Tibial nerve (tissue), 4 donors: ENCODE measurements at places on chromosomes 12 and 14. TPM values are rescaled to one million over a fixed set of nuclear protein-coding genes. Genes with fewer than 3 reads are reported as not detected.

- no peak for DNase-seq
Observed at GRCh38 chr12:19856389-19856788, 417.1 kb downstream of the AEBP2 start.

DNA sequence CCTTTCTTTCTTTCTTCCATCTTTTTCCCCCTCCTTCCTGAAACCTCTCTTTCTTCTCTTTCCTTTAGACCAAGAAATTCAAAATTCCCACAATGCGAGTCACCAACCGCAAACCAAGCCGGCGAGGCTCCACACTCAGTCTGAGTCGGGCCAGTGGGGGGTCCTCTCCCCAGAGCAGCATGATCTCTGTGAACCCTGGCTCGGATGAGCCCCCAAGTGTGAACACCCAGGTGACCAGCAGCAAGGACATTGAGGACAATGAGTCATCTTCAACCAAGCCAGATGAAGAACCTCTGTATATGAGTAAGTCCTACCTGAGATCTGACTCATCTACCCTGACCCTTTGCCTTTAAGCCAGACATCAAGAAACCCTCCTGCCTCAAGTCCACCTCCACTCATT is 88.6 kb upstream of the TMEM233 start:
- no peak for DNase-seq

Gene NUP107
- total RNA-seq, result 31.0 TPM

- DNase-seq, result no peak
Observed at GRCh38 chr14:52918486-52918885, 32.4 kb downstream of the FERMT2 start.

Gene SALL2
- total RNA-seq, result 10.0 TPM

Gene KCNH3
- total RNA-seq, result not detected

Gene SLC17A8
- not detected for total RNA-seq

- no peak for DNase-seq
Observed at GRCh38 chr14:53273671-53274072, 120.5 kb upstream of the DDHD1 start.

Gene ATXN2
- total RNA-seq, result 67.5 TPM

Gene HOXC13
- total RNA-seq, result not detected

- no peak for DNase-seq
Observed at GRCh38 chr12:67853204-67853603, 136.0 kb upstream of the IFNG-AS1 start.

Gene SLC41A2
- 23.1 TPM for total RNA-seq

- no peak for DNase-seq
Observed at GRCh38 chr14:79197516-79197915, 1013.8 kb downstream of the DIO2 start.

DNA sequence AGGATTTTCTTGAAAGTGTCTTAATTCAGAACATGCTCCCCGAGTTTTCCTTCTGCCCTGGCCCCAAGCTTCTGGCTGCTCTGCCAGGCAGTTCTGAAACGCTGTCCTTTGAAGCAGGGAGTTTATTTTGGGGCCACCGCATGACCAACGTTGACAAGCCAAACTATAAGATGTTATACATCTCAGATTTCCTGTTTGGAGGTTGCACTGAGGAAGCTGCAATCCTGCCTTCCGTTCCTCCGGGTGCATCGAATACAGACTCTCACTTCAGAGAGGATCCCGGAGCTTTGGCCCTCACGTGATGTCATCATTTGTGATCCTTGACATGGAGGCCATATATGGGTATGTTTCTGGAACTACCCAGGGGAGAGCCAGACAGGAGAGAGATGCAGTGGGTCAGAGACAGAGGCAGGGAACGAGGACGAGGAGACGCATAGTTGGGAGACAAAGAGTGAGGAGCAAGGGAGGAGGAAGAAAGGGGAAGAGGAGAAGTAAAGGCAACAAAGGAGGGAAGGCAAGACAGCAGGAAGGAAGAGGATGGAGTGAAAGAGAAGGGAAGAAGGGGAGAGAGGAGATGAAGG is at the start of gene ASB2:
ASB2 (minus strand) TSS at position 94 of the 581 bp plus-strand sequence. CDS start 12,031 bp downstream, outside the sequence.
- DNase-seq, result no peak

GRCh38 chr12:104055686-104056388 is 5.8 kb upstream of the GLT8D2 start:
- DNase-seq, result no peak

Gene GPR68
- total RNA-seq, result 0.21 TPM

DNA sequence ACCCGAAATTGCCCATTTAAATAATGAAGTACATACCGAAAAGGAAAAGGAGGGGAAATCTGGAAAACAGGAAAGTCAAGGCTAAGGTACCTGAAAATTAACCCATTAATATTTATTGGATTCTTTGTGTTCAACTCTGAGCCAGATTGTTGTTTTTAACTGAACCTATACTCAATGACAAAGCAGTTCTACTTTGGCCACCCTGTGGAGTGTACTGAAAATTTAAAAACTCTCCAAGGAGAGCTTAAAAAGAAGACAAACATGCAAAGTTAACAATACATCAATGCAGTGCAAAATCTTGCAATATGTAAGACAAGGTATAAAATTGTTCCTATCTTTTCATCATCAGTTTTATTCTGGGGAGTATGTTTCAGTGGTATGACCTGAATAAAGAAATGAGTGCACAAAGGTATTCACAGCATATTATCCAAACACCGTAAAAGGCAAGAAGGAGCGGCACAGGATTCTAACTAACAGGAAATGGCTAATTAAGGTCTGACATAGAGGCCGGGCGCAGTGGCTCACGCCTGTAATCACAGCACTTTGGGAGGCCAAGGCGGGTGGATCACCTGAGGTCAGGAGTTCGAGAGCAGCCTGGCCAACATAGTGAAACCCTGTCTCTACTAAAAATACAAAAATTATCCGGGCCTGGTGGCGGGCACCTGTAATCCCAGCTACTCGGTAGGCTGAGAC is 1.7 kb downstream of the USP44 start:
- DNase-seq, result no peak

- peak; percentile 69 for DNase-seq
Observed at GRCh38 chr12:124391340-124392261, 96.7 kb downstream of the RFLNA start.

Gene OTOGL
- 0.44 TPM for total RNA-seq

Gene NR1H4
- not detected for total RNA-seq

DNA sequence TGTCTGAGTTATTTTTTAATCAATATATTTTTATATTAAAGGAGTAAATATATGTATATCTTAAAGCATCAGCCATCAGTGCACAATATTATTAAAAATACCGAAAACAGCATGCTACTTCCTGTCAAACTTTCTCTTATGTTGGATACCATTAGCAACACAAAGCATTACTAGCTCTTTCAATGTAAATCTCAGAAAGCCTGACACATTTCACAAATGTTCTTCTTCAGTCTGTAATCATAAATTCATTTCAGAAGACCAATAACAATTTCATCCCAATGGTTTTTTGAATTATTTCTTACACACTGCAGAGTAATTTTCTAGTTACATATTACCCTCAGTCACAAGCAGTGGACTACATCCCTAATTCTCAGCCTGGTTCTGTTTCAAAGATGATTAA is 226.9 kb downstream of the LRRK2 start:
- DNase-seq, result no peak

- no peak for DNase-seq
Observed at GRCh38 chr14:25753130-25753529, 703.2 kb upstream of the STXBP6 start.

DNA sequence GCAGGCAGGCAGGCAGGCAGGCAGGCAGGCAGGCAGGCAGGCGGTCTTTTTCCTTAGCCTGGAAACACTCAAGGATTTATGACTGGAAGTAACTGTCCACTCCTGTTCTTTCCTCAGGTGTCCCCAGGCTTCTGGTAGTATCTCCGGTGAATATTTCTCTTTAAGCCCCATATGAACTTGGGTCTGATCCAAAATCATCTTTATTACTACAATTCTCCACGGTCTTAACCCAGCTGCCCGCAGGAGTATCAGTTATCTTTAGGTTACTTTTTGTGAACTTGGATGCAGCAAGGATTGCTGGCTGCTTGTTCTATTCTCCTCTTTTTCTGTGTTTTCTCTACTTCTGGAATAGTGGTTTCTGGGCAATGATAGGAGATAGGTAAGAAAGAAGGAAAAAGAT is 3.3 kb downstream of the CSRNP2 start:
- no peak for DNase-seq

DNA sequence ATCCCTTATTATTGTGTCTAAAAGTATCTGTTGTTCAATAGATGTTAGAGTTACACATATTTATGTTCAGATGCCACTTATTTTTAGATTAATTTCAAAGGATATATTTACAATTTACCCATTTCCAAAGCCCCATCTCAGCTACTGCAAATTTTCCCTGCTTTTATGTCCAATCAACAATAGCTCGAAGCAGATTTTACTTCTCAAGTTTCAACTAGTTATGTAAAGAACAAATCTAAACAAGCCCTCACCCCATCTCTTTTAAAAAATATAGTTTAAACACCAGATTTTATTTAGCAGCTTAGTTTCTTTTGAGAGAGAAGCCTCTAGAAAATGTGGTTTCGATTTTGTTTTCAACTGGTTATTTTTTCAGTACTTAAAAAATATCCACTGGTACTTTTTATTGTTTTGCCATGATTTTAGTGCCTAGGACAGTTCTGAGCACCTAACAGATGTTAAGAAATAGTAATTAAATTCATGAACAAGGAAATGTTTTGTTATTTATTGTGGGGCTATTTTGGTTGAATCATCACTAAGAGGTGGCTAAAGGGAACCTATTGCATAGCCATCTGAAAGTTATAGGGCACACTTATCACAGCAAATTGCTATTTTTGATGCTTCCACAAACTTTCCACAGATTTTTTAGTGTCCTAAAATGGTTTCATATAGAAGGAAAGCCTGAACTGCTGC is 96.2 kb upstream of the BMP4 start:
- DNase-seq, result no peak

- no peak for DNase-seq
Observed at GRCh38 chr12:88388566-88389540, 191.4 kb downstream of the KITLG start.

DNA sequence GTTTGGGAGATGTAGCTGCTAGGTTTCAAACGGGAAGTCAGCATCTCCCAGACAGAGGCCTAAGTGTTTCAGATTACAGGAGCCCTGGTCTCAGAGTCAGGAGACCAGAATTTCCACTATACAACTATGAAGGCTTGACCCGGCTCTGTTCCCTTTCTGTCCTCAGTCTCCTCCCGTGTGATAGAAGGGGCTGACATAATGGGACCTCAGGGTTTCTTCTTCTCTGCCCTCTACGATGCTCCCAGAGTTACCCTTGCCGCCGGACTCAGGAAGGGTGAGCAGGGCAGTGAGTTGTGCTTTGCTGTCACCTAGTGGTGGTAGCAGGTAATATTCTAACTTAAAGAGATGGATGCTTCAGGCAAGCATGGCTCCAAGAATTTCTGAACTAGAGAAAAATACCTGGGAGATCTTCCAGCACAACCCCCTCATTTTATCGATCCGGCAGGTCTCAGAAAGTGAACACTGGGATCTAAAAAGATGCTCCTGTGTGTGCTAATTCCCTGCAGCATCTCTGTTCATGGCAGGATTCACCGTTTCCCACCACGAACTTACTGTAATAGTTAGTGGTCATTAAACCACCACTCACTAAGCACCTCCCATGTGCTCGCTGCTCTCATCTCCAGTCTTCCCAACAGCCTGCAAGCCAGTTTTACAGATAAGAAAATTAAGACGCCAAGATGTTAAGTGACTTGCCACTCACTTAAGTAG is 84.4 kb downstream of the VWF start:
- DNase-seq, result no peak

Gene IFT81
- 14.1 TPM for total RNA-seq

DNA sequence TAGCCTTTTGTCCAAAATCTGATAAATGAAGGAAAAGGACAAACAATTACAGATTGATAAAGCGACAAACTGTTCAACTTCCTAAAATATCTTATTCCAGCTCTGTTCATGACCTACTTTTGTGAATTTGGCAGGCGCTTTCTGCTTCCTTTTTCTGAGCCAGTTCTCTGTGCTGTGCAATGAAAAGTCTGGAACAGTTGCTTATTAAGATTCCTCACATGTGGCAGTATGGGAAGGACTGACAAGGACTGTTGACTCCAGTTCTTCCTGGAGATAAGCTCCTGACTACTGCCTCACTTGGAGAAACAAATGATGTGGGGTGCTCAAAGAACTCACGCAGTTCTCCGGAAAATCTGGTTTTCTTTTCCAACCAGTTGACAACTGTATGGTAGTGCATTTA is 58.3 kb upstream of the ANP32D start:
- peak; percentile 5 for DNase-seq

DNA sequence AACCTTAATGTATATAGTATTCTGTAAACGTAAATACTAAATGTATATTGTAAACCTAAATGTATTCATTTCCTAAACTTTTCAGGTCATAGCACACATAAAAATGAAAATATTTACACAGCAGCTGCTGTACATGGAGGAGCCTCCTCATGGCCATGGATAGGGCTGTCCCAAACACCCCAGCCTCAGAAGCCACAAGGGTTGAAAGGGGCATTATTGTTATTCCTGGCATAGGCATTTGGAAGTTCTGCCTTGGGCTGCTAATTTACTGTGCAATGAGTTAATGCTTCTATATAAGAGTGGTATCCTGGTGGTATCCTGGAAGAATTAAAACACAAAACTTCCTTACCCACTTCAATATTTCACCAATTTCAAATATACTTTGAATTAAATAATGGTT is 159.4 kb downstream of the SLC5A8 start:
- no peak for DNase-seq

- no peak for DNase-seq
Observed at GRCh38 chr12:82874945-82875344, 188.2 kb downstream of the TMTC2 start.
